Fibroblast of villous mesenchyme (primary cell): ENCODE measurements at places on chromosomes 5 and 9. TPM values are rescaled to one million over a fixed set of nuclear protein-coding genes. Genes with fewer than 3 reads are reported as not detected.

GRCh38 chr9:107684224-107684623 is 194.7 kb upstream of the KLF4 start:
- peak; percentile 71 for DNase-seq

The MRPS27 gene
- total RNA-seq, result 66.7 and 88.5 TPM in 2 replicates

- DNase-seq, result no peak
Observed at GRCh38 chr5:53172630-53173029, 63.1 kb upstream of the MOCS2 start.

- peak; percentile 81 for DNase-seq
Observed at GRCh38 chr9:130701059-130702022, 7.8 kb downstream of the EXOSC2 start.

DNA sequence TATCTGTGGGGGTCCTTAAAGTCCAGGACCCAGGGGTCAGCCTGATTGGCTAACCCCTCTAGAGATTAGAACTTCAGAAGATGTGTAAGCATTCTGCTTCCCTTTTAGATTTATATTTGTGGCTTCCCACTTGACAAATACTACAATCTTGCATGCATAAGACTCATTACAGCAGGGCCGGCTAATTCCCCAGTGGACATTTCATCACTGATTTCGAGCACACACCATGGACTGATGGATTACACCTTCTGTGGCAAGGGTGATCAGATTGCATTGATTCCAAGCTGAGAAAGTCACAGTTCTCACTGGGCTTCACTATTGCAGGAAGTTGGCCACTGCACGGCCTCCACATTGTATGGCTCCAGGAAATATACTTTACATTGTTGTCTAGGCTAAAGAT is 65.8 kb upstream of the DAPK1 start:
- no peak for DNase-seq
